ENCODE measurements at places on chromosomes 7 and 10.
A peak's percentile ranks its signal among the peaks of the same experiment; 100 is the strongest.

- DNase-seq = no peak
Measured at GRCh38 chr10:56116684-56117083, 244.4 kb downstream of the ZWINT start.

GRCh38 chr7:11527707-11528106 lies 304.3 kb downstream of the THSD7A start:
- DNase-seq = no peak

DNA sequence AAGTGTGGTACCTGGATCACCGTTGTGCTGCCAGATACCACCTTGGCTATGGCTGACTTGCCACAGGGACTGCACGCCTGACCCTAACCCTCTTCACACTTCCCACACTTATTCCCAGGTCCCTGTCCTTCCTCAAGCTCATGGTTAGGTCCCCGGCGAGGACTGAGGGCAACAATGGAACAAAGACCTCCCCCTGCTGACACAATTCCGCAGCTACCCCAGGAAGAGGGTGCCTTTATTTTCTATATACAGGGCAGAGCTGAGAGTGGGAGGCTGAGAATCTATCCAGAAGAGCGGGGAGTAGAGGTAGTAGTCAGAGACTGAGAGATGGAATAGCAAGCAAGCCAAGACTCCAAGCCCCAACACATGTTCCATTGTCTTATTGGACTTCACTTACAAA lies 118.1 kb upstream of the SEM1 start:
- DNase-seq = no peak

GRCh38 chr7:129690701-129691100 lies 79.2 kb downstream of the NRF1 start:
- no peak for DNase-seq

DNA sequence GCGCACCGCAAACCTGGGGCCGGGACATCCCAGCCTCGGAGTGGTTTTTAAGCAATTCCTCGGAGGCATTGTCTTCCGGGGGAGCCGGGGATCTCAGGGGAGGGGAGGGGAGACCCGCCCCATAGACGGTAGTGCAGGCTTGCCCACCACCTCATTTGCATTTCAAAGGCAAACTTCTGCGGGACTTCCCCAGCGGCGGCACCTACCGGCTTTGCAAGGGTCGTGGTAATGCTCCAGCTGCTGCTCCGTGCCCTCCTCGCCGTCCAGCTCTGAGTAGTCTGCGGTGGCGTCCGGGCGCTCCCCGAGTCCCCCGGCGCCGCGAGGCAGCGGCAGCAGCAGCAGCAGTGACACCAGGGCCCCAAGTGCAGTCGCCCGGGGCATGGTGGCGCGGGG lies 425 bp downstream of the TLL2 start:
- DNase-seq = no peak

GRCh38 chr7:116122972-116123595 lies 87.3 kb upstream of the TES start:
- no peak for DNase-seq

DNA sequence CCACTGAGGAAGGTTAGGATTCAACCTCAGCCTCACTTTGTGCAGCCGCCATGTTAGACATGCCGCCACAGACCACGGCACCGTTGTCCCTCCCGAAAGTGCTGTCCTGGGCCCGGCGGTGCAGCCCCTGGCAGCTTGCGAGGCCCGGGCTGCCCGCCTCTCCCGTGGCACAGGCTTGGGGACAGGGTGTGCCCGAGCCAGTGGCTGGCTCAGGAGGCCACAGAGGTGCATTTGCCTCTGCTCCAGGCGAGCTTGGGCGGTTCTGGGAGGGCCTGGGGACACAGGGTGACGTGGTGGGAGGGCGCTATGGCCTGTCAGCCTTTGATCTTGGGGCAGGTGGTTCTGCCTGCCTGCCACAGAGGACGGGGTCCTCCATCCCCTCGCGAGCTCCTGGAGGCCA lies 41.1 kb downstream of the NKX6-2 start:
- no peak for DNase-seq

GRCh38 chr7:28558236-28558635 lies 145.9 kb downstream of the CREB5 start:
- DNase-seq = no peak

GRCh38 chr10:44384601-44385025 lies 284 bp downstream of the CXCL12 start:
- peak; percentile 57 for DNase-seq

DNA sequence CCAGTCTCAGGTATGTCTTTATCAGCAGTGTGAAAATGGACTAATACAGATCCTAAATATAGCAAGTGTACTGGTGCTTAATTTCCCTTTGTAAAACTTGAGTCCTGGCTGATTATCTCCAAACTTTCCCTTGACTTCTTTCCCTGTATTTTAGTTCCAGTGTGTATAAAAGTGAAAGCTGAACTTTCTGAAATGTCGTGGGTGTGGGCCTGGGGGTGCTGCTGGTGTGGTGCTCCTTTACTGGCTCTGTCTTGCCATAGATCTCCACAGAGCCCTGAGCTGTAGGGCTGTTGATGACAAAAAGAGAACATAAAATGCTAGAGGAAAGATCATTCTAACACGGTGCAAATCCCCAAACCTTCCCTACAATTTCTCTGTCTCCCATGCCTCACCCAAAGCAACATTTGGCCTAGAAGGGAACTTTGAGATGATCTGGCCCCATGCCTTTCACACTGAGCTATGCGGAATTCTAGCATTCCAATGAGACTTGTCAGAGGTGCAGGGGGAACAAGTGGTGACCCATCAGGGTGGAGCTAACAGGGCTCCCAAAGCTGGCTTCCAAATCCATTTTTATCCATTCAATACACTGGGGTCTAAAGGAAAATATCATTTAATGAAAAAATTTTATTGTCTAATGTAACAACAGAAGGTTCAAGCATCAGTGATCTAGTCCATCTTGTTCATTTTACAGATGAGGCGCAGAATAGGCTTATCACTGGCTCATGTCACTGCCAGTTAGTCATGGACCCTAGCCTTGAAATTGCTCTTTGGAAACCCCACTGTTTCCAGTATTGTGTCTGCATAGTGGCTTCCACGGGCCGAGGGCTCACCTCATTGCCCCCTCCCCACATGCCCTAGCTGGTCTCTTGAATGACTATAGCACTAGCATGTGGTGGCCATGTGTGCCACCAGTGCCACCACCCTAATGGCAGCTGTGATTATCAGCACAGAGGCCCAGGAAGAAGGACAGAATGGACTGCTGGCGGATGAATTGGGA lies 1000.9 kb downstream of the LRMDA start:
- no peak for DNase-seq

DNA sequence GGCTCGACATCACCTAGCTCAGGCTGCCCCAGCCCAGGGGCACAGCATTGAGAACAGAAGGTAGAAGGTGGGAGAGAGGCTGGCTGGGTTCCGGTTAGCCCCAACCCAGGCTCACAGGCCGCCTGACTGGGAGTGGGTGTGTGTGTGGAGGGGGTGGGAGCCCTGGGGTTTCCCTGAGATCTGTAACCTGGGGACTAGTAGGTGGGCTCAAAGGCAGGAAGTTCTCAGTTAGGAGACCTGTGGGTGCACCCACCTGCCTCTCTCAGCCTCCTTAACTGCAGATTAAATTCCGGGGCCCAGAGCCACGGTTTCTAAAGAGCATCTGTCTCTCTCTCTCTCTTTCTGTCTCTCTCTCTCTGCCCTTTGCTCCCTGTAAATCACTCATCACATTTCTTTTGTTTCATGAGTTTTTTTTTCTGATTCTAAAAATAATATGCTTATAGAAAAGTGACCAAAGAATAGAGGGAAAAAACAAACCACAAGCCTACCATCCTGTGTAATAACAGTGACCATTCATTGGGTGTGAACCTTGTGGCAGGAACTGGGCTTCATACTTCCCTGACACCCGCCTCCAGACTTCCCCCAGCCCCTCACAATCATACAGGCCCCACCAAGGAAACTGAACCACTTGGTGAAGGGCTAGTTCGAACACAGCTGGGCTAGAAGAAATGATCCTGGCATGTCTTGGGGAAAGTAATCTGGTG lies 83.4 kb upstream of the SMNDC1 start:
- no peak for DNase-seq

- DNase-seq = no peak
Measured at GRCh38 chr10:63883861-63884260, 362.7 kb downstream of the REEP3 start.

- no peak for DNase-seq
Measured at GRCh38 chr10:43336061-43336460, 35.4 kb upstream of the FXYD4 start.

- peak; percentile 81 for DNase-seq
Measured at GRCh38 chr7:116210345-116211005, at the start of gene TES. TES (plus strand) TSS chr7:116210539; CDS start chr7:116210708, 169 bp downstream.

GRCh38 chr7:43618073-43618472 lies 35.2 kb downstream of the STK17A start:
- DNase-seq = no peak

DNA sequence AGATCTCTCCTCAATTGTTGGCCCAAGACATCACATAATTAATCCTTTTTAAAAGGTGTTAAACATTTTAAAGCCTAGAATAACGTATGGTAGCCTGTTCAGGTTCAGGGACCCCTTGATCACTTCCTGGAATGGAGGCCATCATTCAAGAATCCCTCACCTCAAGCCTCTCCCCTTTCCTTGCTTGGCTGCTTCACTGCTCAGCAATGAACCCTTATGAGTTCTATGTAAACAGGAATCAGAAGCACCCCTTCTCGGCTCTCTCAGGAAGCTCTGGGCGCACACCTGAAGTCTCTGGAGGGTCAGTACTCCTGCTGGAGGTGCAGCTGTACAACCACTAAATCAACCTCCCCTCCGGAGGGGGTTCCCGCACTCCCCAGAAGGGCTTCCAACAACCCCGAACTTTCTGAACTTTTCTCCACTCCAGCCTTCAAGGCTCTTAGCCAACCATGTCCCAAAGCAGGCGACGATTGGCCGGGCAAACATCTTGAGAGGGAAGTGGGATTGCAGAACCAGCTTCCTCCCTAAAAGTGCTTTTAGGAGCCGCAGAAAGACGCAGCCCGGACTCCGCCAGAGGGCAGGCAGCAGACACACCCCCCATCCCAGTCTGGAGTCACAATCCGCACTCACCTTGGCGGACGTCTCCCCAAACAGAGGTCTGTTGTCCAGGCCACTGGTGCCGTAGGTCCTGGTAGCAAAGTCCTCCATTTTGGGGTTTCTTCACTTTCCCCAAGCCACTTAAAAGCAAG lies 562 bp downstream of the TMEM243 start:
- peak; percentile 66 for DNase-seq

DNA sequence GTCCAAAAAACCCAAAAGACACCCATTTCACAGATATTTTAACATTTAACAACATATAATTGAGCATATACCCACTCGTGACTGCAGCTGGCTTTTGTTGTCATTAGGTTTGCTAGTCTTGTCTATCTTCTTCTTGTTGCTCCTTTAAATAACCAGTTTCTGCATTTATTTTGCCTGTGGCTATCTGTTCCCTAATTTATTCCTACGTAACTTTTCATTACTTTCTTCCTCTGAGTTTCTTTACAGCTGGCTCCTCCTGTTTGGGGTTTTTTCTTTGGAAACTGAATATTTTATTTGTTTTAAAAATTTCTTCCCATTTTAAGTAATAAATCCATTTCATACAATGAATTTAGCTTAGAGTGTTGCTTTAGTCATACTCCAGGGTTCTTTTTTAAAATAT lies 14.4 kb downstream of the PILRA start:
- DNase-seq = no peak

All from left ventricle myocardium superior (tissue), 1 donor.